ENCODE measurements at places on chromosomes 1 and 21. TPM values are rescaled to one million over a fixed set of nuclear protein-coding genes. Genes with fewer than 3 reads are reported as not detected.
A peak's percentile ranks its signal among the peaks of the same experiment; 100 is the strongest.

GRCh38 chr1:199482426-199482825 is 545.1 kb upstream of the NR5A2 start:
- DNase-seq = no peak

DNA sequence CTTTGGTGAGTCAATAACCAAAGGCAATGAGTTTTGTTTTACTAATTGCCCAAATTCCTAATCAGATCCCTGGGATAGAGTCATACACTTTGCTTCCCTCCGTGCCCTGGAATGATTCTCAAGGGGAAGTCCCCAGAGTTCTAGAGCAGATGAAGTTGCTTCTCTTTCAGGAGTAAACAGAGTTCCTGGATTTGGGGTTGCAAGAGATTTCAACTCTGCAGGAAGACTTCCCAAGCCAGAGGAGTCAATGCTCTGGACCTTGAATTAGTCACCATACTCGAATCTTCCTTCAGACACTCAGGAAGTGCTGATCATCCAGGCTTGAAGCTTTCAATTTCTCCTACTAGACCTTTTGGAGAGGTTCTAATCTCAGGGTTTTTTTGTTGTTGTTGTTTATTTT is 39.6 kb downstream of the FCER1A start:
- no peak for DNase-seq

GRCh38 chr21:38303300-38303699 is 46.5 kb downstream of the KCNJ15 start:
- no peak for DNase-seq

DNA sequence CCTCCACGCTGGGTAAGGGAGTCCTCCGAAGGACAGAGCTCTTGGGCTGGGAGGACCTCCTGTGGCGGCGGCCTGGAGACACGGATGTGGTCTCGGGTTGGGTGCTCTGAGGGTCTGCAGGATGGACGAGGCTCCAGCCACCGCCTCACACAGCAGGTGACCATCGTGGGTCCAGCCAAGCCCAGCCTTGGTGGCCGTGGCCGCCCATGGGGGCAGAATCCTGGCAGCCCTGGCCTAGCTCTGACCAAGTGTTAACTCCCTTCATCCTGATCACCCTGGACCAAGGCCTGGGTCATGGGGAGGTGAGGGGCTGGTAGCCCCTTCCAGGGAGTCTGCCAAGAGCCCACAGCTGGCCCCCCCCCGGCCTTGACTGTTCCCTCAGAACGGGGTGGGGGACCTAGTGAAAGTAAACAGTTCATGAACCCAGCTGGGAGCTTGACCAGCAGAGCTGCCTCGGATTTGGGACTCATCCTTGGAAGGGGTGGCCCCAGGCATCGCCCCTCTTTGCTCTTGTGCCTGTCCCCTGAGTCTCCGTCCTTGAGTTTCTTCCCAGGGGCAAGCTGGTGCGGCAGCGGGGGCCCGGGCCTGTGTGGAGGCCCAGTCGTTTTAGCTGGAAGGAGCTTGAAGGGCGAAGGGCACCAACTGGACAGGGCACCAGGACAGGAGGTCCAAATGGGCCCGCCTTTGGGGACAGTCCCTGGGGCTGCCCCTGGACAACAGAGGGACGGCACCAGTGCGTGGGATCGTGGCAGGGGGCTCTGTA is 17.8 kb downstream of the ARHGEF16 start:
- no peak for DNase-seq

GRCh38 chr21:42276076-42276475 is 39.1 kb downstream of the TFF3 start:
- no peak for DNase-seq

DNA sequence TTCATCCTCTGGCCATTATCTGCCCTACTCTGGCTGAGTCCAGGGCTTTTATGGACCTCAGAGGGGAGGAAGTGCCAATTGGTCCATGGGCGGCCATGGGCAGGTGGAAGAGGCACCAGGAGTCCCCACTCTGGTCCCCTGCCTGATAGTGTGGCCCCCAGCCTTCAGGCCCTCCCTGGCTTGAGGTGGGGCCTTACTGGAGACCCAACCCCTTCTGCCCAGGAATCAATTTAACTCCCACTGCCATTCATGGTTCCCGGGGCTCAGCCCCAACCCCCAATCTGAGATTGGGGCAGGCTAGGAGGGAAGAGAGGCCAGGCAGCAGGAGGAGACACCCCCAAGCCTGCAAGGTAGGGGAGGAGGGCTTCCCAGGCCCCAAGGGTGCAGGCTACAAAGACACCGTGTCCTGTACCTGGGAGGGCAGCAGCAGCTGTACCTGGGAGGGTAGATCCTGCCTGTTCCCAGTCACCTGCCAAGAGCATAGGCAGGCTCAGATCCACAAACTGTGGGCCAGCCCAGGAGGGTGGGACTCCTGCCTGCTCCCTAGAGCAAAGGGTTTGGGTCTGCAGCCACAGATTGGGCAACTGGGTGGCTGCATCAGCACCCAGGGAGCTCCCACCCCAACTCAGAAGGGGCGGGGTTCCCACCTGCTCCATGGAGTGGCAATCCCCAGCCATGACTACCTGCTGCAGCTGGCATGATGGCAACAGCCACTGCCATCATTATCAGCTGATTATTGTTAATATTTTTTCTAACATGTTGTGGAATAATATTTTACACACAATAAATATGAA is 1044.1 kb upstream of the B3GALT2 start:
- no peak for DNase-seq

- DNase-seq = no peak
Observed at GRCh38 chr1:173241528-173242347, 34.6 kb upstream of the TNFSF4 start.

DNA sequence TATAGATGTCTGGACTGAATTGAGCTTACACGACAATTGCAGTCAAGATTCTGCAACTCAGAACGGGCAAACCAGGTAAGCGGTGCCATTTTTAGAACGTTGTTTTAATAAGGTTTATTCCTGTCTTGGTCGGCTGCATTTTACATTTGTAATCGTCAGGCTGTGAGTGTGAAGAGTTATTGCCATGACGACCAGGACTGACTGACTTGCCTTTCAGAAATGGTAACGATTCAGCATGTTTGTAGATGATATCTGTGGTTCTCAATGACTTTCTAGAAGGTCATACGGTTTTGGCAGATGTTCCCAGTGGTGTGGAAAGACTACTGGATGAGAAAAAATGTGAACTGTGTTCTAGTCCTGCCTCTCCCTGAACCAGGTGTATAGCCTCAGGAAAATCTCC is 271.3 kb upstream of the B3GALT2 start:
- DNase-seq = no peak

- DNase-seq = peak; percentile 28
Observed at GRCh38 chr1:26164036-26164860, 4.5 kb downstream of the C1orf232 start.

DNA sequence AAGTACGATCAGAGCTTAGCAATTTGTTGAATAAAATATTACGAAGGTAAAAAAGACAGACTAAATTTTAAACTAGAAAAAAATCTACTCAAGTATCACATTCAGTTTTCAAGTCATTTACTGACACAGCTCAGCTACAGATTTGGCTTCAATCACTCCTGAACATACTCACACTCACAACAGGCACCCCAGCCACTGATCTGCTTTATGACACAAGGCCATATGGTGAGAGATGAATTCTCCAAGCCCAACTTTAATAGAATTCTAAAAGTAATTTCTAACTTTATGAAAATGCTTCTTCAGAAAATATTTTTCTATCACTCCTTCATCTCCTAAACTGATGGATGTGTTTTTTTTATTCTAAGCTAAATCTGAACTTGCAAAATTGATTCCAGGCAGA is 337.1 kb downstream of the HHIPL2 start:
- DNase-seq = no peak

GRCh38 chr21:32367158-32367557 is 25.7 kb downstream of the URB1 start:
- DNase-seq = no peak

- no peak for DNase-seq
Observed at GRCh38 chr1:67192902-67193301, 26.6 kb downstream of the IL23R start.

- DNase-seq = no peak
Observed at GRCh38 chr21:43280949-43281633, 112.3 kb downstream of the CRYAA start.

- DNase-seq = no peak
Observed at GRCh38 chr1:34108269-34108668, 56.8 kb downstream of the CSMD2 start.

GRCh38 chr1:216632980-216633379 is 90.2 kb downstream of the ESRRG start:
- no peak for DNase-seq

DNA sequence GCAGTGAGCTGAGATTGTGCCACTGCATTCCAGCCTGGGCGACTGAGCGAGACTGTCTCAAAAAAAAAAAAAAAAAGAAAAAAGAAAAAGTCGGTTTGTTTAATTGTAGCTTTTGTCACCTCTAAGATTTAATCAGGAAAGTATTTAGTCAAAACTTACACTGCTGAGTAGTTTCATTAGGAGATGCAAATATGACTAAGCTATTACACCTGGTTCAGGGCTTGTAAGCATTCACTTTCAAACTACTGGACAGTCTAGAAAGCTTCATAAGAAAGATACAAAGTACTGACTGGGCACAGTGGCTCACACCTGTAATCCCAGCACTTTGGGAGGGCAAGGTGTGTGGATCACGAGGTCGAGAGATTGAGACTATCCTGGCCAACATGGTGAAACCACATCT is 75.9 kb upstream of the CACYBP start:
- DNase-seq = no peak

DNA sequence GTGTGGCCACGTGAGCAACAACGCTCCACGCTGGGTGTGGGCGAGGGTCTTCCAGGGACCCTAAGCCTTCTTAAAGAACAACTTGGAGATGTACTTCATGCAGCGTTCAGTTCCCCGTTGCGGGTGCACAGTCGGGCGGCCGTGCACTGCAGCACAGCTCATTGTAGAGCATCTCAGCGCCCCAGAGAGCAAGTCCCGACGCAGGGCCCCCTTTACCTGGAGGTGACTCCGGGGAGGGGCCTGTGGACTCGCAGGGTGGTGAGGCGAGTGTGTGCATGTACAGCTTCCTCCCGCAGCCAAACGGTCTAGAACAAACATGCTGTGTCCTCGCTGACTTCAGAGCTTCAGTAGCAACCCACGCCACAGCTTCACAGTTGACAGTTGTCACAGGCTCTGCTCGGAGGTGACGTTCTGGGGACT is 19.5 kb downstream of the RRP1 start:
- no peak for DNase-seq

PGLYRP3 gene
- total RNA-seq = not detected

OR6N1 gene
- total RNA-seq = not detected

SHE gene
- 8.2 TPM for total RNA-seq

DNA sequence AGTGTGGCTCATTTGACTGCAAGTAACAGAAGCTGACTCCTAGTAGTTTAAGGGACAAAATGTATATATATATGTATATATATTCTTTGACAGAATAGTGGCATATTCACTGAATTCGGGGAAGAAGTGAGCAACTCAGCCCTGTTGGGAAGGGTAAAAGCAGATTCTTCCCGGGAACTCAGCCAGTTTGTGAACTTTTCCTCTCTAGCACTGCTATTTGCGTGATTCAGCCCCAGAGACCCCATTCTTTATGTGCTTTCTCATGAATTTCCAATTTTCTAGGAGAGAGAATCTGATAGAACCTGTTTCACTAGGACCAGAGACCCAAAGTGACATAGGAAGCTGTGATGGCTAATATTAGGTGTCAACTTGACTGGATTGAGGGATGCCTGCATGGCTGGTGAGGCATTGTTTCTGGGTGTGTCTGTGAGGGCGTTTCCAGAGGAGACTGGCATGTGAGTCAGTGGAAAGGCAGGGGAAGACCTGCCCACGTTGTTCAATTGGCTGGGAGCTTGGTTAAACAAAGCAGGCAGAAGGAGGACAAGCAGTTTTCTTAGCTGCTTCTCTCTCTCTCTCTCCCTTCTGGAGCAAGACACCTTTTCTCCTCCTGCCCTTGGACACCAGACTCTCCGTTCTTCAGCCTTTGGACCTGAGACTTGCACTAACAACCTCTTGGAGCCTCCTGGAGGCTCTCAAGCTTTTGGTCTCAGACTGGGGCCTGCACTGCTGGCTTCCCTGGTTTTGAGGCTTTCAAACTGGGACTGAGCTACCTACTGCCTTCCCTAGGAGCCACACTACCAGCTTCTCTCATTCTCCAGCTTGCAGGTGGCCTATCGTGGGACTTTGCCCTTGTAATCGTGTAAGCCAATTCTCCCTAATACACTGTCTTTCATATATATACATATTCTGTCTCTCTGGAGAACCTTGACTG is 93.4 kb upstream of the KCNK1 start:
- no peak for DNase-seq

GRCh38 chr21:40568807-40569206 is 278.2 kb downstream of the DSCAM start:
- DNase-seq = no peak

GRCh38 chr1:115677182-115677555 is 35.4 kb downstream of the VANGL1 start:
- no peak for DNase-seq

- DNase-seq = no peak
Observed at GRCh38 chr1:160645386-160646130, 1.3 kb downstream of the SLAMF1 start.
